Right cardiac atrium (tissue), 5 donors: ENCODE measurements at places on chromosomes 2 and 18. TPM values are rescaled to one million over a fixed set of nuclear protein-coding genes. Genes with fewer than 3 reads are reported as not detected.

ANO7 gene
- 1.1 TPM for polyA plus RNA-seq

SH3RF3 gene
- 5.7 TPM for polyA plus RNA-seq

ANKRD30BL gene
- polyA plus RNA-seq, result not detected

OTOS gene
- polyA plus RNA-seq, result not detected

KLHL30 gene
- polyA plus RNA-seq, result 15.9 TPM

RGPD3 gene
- polyA plus RNA-seq, result 0.11 TPM

ITGB6 gene
- 0.32 TPM for polyA plus RNA-seq

SP140 gene
- polyA plus RNA-seq, result 0.36 TPM

PIEZO2 gene
- polyA plus RNA-seq, result 0.18 TPM

HES6 gene
- polyA plus RNA-seq, result 6.0 TPM

STAM2 gene
- 8.2 TPM for polyA plus RNA-seq

LHCGR gene
- polyA plus RNA-seq, result 0.07 TPM

TXNDC2 gene
- not detected for polyA plus RNA-seq

PCARE gene
- 1.1 TPM for polyA plus RNA-seq

EDAR gene
- not detected for polyA plus RNA-seq

UGT1A7 gene
- polyA plus RNA-seq, result not detected

MITD1 gene
- 22.4 TPM for polyA plus RNA-seq

DCAF17 gene
- polyA plus RNA-seq, result 2.9 TPM

INHBB gene
- 2.4 TPM for polyA plus RNA-seq

SSB gene
- 73.3 TPM for polyA plus RNA-seq

MTA3 gene
- 24.6 TPM for polyA plus RNA-seq

SERPINB3 gene
- not detected for polyA plus RNA-seq

ZAP70 gene
- 1.3 TPM for polyA plus RNA-seq

EFHD1 gene
- polyA plus RNA-seq, result 14.7 TPM
